Activated CD4-positive, alpha-beta T cell treated with anti-CD3 and anti-CD28 coated beads, Interleukin-2, Interleukin-4, amounts not matched to agents 100 ng/mL and 50 ng/mL, durations not matched to agents 16 hours and 8 hours (primary cell): ENCODE measurements at places on chromosomes 2 and 18.

- no peak for DNase-seq
These were observed 153.9 kb downstream of the INSIG2 start for GRCh38 chr2:118242216-118242615.

DNA sequence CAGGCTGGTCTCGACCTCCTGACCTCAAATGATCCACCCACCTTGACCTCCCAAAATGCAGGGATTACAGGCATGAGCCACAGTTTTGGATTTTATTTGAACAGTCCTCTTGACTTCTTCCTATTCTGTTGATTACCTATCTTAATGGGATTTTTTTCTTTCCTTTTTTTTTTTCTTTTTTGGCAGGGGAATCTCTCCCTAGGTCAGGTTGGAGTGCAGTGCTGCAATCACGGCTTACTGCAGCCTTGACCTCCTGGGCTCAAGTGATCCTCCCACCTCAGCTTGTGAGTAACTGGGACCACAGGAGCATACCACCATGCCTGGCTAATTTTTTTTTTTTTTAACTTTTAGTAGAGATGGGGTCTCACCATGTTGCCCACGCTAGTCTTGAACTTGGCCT is 2.8 kb downstream of the MTHFD2 start:
- DNase-seq: no peak

- DNase-seq: no peak
These were observed 39.5 kb upstream of the NRP2 start for GRCh38 chr2:205642599-205643356.

- DNase-seq: peak; percentile 83
These were observed 1.9 kb downstream of the CLK1 start for GRCh38 chr2:200862532-200863000.

- no peak for DNase-seq
These were observed 118.8 kb upstream of the PPP1CB start for GRCh38 chr2:28632791-28633190.

DNA sequence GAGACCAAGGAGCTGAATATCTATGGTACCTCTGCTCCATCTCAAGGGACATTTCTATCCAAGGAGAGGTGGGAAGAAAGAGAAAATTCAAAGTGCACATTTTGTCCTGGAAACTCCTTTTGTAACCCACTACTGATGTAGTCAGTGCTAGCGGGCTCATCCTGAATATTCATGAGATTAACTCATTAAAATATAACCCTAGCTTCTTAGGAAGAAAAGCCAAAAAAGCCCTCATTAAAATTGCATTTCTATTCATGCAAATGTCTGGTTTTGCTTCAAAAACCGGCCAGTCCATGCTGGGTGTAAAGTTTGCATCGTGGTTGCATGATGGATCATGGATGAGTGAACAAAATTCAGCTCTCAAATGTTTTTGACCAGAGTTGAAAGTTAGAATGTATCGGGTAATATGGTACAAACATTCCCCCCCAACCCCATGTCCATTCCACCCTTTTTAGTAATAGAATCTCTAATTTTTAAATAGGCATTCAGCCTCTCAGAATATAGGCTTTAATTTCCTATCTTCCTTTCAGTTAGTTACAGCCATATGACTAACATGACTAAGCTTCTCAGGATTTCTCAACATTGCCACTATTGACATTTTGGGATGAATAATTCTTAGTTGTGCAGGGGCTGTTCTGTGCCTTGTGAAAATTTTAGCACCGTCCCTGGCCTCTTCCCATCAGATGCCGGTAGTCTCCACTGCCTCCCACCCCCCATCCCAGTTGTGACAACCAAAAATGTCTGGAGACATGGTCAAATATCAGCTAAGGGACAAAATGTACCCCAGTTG is 104.2 kb upstream of the RND3 start:
- DNase-seq: no peak

GRCh38 chr2:38789691-38790090 is 11.7 kb downstream of the GEMIN6 start:
- DNase-seq: no peak

GRCh38 chr2:120984046-120984445 is 248.4 kb downstream of the GLI2 start:
- DNase-seq: no peak

DNA sequence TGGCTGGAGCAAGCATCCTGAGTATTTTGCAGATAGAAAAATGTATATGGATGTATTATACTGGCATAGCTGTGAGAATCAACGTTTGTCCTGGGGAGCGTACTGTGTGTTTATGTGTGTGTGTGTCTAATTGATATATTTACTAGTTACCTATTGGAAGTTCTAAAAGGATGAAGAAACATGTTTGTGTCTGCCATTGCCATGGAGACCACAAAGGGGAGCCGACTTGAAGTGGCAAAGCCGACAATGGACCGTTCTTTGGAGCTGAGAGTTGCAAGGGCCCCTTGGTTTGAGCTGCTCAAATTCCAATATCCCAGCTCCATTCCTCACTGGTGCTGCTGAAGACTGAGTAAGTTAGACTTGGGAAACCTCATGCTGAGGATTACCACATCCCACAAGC is 14.3 kb upstream of the SLC25A52 start:
- no peak for DNase-seq

DNA sequence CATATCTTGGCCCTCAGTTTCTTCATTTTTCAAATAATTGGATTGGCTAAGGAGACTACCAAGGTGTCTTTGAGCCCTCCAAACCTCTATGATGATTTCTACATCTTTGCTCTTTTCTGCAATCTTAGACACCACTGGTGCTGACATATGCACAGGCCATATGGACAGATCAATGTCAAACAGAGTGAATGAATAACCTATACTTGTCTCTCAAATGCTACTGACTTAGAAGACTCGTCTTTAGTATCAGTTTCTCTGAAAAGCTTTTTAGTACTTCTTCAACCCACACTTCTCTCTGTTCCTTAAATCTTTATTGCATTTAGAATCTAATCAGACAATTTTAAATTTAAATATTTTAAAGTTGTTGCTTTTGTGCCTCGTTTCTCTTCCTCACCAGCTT is 258.2 kb downstream of the LTBP1 start:
- no peak for DNase-seq

GRCh38 chr2:241636182-241637017 is 558 bp downstream of the THAP4 start:
- peak; percentile 31 for DNase-seq

DNA sequence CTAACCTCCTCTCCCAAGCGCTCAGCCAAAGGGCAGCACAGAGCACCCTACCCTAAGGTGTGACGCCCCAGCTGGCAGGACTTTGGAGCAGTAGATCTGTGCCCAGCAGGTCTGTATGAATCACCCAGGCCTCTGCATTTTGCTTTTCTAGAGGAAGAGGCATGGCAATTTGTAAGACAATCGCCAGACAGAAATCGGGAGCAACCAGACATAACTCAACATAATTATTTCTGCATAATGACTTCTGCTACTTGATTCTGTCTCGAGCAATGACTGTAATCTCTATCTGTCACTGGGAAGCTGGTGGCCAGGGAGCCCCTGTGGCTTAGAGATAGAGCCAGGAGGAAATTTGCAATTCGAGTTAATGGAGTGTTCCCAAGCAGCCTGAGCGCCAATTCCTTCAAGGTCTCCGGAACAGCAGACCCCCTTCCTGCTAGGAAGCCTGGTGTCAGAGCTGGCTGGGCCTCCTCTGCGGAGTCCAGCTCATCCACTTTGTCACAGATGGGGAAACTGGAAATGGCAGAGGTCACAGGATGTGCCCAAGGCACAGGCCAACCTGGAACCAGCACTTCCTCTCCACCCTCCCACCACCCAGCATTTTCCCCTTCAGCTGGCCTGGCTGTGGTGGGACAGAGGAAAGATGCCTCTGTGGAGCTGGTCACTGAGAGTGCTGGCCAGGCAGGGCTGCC is 55.0 kb downstream of the ODC1 start:
- DNase-seq: no peak

DNA sequence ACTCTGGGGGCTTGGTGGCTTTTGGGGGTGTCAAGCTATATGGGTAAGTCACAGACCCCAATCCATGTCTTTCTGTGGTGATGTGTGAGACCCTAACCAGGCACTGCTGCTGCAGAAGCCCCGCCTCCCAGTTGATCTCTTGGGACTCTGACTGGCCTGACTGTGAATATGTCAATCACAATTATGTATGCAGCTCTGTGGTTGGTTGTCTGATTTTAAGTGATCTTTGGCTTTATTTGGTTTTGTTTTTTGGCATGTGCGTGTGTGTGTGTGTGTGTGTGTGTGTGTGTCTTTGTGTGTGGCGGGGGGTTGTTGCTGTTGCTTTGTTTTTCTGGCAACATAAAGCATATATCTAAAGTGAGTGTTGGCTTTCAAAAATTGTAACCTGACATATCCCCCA is 78.5 kb upstream of the GLS start:
- DNase-seq: no peak

DNA sequence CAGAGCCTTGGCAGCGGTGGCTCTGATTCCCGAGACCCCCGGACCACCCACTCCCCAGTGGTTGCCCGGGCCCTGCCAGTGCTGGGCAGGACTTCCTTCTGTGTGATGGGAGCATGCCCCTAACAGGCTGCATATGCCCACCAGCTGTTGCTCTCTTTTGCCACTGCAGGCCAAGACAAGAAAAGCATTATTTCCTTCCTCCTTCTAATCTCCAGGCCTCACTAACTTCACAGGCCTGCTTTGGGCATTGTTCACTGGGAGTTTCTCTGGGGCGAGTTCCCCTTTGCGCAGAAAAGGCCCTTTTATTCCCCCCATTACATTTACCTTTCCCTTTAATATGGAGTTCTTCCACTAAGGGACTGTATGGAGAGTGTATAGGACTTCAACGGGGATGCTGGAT is 249.1 kb upstream of the SIX2 start:
- DNase-seq: no peak

DNA sequence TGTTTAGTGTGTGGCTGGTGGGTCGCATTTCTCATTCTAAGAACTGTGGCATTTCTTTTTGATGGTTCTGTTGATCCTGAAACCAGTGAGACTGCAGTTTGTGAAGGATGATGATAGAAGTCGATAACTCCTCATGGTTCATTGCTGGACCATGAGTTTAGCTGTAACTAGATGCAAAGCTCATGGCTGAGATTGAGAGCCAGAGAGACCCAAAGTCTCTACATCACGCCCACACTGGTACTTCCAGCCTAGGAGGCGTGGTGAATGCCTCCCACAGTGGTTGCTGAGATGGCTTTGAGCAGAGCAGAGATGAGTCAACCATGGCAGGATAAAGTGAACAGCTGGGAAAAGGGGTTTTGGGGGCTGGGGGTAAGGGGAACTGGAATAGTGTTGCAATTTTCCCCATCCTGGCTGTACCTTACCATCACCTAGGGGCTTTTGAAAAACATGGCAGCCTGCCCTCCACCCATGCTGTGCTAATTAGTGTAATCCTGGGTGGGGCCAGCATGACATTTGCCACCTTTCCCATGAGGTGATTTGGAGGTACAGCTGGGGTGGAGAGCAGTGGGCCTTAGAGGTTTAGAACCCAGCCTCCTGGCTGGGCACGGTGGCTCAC is 24.1 kb downstream of the INPP4A start:
- DNase-seq: peak; percentile 88

GRCh38 chr18:79393635-79394533 is 1.8 kb upstream of the NFATC1 start:
- DNase-seq: no peak

- DNase-seq: no peak
These were observed 70.7 kb downstream of the LIPG start for GRCh38 chr18:49632588-49632987.

DNA sequence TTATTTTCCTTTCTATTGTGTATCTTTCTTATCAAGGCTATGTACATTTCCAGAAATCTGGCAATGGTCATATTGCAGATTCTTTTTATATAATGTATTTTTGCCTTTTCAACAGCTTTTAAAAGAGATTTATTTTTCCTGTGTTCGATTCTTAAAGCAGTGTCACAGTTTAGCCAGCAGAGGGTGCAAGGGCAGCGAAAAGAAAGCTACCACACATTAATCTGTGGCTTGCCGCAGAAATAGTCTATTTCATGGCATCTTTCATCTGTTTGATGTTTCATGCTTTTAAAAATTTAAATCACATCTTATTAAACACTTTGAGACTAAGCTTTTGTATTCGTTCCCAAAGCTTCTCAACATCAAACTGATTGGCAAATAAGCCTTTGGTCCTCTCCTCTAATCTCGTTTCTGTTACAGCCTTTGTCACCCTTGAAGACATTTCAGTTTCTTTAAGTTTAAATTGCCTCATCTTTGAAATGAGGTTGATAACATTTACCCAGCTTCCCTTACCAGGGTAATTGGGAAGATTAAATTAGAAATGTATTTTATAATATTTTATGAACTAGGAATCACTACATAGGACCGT is 73.3 kb downstream of the PIK3C3 start:
- peak; percentile 39 for DNase-seq

DNA sequence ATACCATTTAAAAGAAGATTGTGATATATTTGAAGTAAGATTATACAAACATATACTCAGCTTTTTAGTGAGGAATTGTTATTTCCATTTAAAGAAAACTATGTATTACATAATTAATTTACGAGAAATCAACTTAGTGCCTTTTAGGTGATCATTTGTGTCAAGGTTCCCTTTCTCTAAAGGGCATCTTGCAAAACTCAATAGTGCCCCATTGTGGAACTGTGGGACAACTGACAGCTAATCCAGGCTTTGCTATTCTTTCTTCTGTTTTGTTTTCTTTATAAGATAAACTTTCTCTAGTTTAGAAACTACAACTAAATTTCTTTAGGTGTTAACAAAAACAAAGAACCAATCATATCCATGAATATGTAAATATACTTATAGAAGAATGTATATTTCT is 24.3 kb upstream of the VIT start:
- DNase-seq: no peak

DNA sequence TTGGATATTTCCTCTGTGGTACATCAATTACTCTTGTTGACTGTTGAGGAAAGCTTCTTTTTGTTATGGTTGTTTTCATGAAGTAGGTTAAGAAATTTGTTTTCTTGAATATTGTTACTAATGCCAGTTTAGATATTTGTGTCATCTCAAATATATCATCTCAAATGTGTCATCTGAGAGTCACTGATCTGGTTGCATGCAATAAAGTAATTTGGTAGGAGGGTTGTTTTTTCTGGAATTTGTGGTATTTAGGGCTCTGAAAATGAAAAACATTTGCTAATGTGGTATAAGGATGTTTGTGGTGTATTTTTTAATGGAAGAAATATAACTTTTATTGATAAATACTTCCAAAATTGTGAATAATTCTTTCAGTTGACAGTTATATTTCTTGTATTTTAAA is 117.7 kb downstream of the GREB1L start:
- DNase-seq: no peak

DNA sequence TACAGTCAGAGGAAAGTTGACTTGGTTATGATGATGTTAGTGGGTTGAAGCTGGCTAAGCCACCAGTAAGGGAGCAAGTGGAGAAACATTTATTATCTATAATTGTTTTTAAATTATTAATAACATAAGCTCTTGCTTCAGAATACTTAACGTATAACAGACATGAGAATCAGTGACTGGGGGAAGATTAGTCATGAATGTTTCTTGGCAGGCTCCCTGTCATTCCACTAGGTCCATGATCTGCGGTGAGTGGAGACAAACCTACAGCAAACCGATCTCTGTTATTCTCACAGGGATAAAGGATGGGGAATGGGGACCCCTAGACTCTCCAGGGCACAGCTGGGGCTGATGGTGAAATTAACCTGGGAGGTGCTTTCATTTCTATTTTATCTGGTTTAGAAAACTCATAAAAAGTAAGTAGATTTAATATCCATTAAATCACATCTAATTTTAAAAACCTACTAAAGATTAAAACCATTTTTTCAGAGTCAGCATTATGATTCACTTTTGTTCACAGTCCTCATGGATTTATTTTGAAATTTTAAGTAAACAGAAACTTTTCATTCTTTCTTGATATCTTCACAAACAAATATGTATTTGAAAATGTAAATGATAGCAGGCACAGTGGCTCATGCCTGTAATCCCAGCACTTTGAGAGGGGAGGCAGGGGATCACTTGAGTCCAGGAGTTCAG is 420.3 kb downstream of the PTPRM start:
- no peak for DNase-seq

- DNase-seq: no peak
These were observed 35.6 kb upstream of the APCDD1 start for GRCh38 chr18:10418836-10419235.
